Smooth muscle cell of bladder (primary cell): ENCODE measurements at places on chromosomes 4 and X. TPM values are rescaled to one million over a fixed set of nuclear protein-coding genes. Genes with fewer than 3 reads are reported as not detected.

PAGE5 gene
- total RNA-seq: 1.0 and 1.4 TPM in 2 replicates

TCEAL8 gene
- total RNA-seq: 119 and 133 TPM in 2 replicates

CABS1 gene
- total RNA-seq: not detected in 2 replicates

CENPVL1 gene
- not detected in 2 replicates for total RNA-seq

STAP1 gene
- not detected in 2 replicates for total RNA-seq

SHROOM2 gene
- total RNA-seq: under 0.01 TPM in 2 replicates

ADH7 gene
- total RNA-seq: not detected in 2 replicates

ART3 gene
- 0.09 and 0.28 TPM in 2 replicates for total RNA-seq

RHOXF1 gene
- not detected in 2 replicates for total RNA-seq

GUCY1B1 gene
- 6.3 and 10.2 TPM in 2 replicates for total RNA-seq

CFAP99 gene
- 0.18 TPM in 1 of 2 replicates, not detected in the other for total RNA-seq

UGT2B11 gene
- not detected in 2 replicates for total RNA-seq

FAM47E gene
- 0.28 and 1.4 TPM in 2 replicates for total RNA-seq

TCEAL4 gene
- 43.1 and 53.1 TPM in 2 replicates for total RNA-seq

STOX2 gene
- 1.0 and 3.4 TPM in 2 replicates for total RNA-seq

ASMT gene
- not detected in 2 replicates for total RNA-seq

ENPP6 gene
- 0.09 and 0.28 TPM in 2 replicates for total RNA-seq

XKRX gene
- total RNA-seq: under 0.01 TPM in 1 of 2 replicates, not detected in the other

EDA gene
- 0.14 and 0.18 TPM in 2 replicates for total RNA-seq

ADGRL3 gene
- total RNA-seq: 0.09 and 0.28 TPM in 2 replicates

KLHL4 gene
- total RNA-seq: 0.43 and 0.83 TPM in 2 replicates

NPY2R gene
- under 0.01 TPM in 1 of 2 replicates, not detected in the other for total RNA-seq

CHRDL1 gene
- total RNA-seq: 0.14 and 0.46 TPM in 2 replicates

MAGEA11 gene
- under 0.01 and 0.09 TPM in 2 replicates for total RNA-seq

ADH1B gene
- 81.4 and 83.2 TPM in 2 replicates for total RNA-seq

PIM2 gene
- 1.3 and 2.7 TPM in 2 replicates for total RNA-seq

NUP62CL gene
- 0.14 TPM in 1 of 2 replicates, not detected in the other for total RNA-seq

NOX1 gene
- 0.14 TPM in 1 of 2 replicates, not detected in the other for total RNA-seq

PF4V1 gene
- 51.0 and 75.8 TPM in 2 replicates for total RNA-seq

NXF2 gene
- total RNA-seq: not detected in 2 replicates
